ENCODE measurements at places on chromosomes 7 and 10.
A peak's percentile ranks its signal among the peaks of the same experiment; 100 is the strongest.

- DNase-seq, result no peak
These were observed 86.0 kb upstream of the ANKRD1 start for GRCh38 chr10:91006752-91007346.

DNA sequence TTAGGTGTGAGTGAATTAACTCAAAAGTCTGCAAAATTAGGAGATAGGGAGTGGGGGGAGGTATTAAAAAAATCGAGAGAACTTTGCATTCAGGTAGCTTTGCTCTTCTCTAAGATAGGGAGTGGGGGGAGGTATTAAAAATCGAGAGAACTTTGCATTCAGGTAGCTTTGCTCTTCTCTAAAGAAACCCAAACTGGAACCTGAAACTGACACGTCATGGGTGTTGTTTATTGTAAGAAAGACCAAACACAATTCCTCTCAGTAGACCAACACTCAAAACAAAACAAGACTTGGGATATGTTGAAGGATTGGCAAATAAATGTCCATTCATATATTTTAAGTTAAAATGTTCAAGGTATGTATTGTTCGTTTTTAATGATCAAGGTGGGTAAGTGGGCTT, 87.9 kb downstream of the KIAA1549 start:
- no peak for DNase-seq

DNA sequence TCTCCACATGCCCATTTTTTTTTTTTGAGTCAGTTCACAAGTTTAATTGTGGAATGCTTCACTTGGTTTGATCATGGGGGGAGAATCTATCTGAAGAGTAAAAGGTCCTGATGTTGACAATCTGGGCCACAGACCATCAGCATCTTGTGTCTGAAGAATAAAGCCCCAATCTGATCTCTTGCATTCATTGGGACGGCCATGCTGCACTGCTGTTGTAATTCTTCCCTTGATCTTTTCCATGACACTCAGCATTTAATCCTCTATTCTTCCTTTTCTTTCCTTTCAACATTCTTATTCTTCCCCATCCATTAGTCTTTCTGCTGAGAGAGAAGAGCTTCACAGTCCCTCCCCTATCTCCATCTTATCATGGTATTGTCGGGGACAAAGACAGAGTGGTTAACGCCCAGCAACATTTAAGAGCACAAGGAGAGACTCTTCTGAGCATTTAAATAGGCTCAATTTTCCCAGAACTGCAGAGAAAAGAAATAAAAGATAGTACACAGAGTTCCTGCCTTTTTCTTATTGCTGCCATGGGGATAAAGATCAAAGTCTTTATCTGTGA, 1157.3 kb downstream of the SORCS3 start:
- no peak for DNase-seq

- DNase-seq, result no peak
These were observed 11.6 kb downstream of the PDLIM1 start for GRCh38 chr10:95279042-95279820.

DNA sequence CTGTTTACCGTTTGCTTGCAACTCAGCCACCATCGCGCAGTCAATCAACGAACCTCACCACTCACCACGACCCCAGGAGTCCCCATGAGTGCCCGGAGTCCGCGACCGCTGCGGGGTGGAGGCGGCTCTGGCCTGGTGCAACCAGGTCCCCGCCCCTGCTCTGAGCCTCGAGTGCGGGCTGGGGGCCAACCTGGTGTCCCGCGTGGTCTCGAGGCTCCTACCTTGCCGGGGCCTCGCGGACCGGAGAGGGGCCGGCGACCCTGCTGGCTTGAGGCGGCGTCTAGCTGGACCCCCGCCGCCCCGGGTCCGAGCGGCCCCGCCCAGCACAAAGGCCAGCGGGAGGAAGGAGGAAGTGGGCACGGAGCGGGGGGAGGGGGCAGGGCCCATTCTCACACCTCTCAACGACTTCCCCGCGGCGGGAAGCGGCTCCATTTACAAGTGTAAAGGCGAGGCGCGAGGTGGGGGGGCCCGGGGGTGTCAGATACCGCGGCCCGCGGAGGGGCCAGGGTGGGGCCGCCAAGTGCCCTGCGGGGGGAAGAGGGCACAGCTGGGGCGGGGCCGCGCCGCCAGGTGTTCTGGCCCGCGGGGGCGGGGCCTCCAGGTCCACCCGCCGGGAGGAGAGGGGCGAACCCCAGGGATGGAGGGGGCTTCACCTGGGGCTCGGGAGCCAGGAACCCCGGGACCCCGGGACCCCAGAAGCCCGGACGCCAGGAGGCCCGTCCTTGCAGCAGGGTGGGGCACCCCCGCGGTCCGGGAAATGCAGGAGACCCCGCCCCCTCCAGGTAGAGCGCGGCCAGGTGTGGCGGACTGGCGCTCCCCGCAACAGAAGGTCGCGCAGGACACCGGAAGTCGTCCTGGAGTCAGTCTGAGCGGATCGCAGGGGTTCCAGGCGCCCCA, 8.6 kb downstream of the CTBP2 start:
- no peak for DNase-seq

- no peak for DNase-seq
These were observed 108.7 kb downstream of the DOCK4 start for GRCh38 chr7:112097524-112097923.

- DNase-seq, result peak; percentile 52
These were observed at the start of gene MNX1 for GRCh38 chr7:157010588-157011332. Gene MNX1, minus strand, starts transcription at chr7:157010663. Its CDS starts 313 bp downstream, at chr7:157010350.

DNA sequence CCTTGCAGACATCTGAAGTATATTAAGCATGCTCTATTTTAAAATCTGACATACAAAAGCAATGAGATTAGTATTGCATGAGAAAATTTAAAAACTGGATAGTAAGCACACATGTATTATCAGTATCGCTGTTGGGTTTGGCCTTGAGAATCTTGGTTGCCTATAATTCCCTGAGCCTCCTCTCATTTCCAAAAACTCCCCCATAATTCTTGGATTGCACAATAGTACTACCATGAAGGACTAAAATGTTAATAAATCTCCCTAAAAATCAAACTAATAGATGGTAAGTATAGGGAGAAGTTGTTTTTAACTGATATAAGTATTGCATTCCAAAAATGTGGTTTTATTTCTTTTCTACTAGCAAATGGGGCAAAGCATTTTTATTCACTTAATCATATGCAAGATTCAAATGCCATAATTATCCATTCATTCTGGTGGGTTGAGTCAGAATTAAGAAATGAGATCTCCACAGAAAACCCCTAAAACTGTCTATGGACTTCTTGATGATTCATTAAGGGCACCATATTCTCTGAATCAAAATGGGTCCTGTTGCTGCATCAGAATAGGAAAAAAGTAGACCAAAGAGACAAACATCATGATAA, 10.3 kb upstream of the VIM start:
- DNase-seq, result no peak

DNA sequence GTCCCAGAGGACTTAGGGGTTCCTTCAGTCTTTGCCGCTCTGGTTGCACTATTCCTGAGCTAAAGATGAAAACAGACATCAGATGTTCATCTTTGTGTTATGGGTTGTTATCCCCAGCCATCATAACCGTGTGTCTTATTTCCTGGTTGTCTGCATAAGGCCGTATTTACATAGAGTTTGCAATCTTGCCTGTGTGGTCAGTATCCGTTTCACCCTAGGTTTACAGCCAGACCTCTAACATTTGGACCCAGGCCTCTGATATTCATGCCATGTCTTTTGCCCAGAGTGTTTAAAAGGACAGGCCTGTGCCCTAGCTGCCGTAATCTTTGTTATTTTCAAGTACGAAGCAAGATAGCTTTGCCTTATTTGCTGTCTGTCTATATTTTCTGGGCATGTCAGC, 26.6 kb downstream of the LRRC4 start:
- DNase-seq, result no peak

- DNase-seq, result no peak
These were observed 50.4 kb downstream of the ARMC3 start for GRCh38 chr10:22978287-22978686.

DNA sequence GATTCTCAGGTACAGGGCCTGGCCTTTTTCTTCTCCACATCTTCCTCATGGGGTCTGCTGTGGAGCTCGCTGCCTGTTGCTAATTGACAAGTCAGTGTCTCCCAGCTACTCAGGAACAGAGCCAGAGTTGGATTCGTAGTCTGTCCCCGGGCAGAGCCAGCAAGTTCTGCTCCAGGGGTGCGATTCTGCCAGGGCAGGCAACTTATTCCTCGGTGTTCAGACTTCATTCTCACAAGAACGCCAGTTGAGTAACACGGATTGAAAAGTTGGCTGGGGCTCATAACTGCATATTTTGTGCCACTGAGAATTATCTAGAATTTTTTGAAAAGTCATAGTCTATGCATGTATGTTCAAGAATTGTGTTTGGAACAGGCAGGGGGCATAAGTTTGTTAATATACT, 336.7 kb upstream of the NPVF start:
- no peak for DNase-seq

DNA sequence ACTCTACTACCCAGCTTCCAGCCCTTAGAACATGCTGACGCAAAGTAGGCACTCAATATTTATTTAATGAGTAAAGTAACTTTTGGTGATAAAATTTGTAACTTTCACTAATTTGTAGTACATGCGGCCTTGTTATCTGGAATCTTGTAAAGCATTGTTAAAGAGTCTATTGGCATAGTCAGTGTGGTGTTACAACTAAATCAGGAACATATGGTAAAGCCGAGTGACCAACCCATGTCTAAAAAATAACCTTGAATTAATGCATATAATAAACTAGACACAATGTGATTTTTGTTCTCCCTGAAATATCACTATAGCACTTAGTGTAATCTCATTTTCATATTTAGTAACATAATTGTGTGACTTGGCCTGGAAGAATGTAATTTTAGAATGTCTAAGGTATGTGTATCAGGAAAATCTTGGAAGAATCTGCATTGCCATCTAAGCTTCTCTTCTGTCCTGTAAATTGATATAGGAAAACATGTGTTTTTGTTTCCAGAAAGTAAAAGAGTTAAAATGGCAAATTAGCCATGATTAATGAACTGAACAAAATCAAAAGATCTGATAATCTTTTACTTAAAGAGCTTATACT, 256.7 kb upstream of the GNAI1 start:
- DNase-seq, result no peak

GRCh38 chr7:151141855-151142685, 25.4 kb downstream of the GBX1 start:
- DNase-seq, result no peak

DNA sequence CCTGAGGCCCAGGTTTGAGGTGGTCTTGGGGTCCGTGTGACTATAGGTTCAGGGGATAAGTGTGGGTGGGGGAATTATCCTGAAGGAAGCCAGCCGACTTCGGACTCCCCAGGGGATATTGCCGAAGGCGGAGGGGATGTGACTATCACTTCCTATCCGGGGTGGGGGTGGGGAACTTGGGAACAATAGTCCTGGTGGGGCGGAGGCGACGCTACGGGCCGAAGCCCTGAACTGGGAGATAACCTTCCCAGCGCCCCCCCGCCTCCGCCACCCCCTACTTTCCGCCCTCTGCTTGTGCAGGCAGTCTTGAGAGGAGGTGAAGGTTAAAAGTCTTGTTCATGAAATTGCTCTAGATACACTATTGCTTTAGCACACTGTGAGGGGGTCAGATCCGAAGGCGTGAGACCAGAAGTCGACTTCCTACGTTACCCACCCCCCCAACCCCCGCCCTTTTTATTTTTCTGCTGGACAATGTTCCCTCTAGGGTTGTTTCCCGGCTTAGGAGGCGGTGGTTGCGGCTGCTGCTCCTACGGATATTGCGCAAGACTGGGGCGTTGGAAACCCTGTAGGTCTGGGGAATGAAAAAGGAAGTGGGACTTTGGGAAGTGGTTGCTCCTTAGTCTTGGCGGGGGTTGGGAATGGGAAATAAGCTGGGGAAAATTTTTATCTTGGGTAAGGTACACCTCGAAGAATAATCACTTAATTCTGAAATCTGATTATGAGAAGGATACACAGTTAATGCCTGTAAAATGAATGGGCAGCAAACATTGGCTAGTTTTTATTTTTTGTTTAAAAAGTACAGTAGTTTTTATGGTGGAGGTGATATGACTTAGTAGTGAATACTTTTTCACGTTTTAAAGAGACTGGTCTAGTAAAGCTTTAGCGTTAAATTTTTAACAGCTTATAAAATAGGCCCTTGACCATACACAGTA, 1.5 kb downstream of the PTPN12 start:
- DNase-seq, result no peak

GRCh38 chr7:122679813-122680212, 19.1 kb downstream of the RNF133 start:
- no peak for DNase-seq

DNA sequence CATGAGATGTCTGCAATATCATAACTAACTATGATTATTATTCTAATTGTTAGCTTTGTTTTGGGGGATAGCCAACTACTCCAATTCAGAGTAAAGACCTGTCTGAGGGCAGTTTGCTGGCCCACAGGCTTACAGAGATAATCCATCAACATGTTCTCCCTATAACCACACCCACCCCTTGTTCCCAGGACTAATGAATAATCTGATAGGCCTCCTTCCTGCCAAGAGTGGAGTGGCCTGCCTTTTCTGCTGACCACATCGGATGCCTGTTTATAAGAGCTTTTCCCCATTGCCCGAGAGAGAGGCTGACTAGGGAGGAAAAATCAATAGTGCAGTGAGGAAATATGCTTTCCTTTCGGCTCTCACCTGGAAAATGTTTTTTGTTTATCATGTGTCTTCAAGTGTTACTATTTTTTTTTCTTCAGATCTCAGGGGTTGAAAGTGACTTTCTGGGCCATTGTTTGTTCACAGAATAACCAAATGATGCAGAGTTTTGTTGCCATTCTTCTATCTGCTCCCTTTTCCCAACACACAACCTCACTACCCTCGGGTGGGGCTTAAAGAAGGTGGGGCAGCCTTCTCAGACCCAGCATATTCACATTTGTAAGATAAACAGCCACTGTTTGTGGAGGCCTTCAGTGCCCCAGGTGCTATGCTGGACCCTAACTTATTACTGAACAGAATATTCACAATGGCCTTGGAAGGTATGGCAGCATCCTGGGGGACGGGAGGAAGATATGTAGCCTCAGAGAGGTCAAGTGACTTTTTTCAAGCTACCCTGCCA, 38.4 kb downstream of the PLPP4 start:
- no peak for DNase-seq

GRCh38 chr7:113373863-113374262, 255.5 kb upstream of the SMIM30 start:
- DNase-seq, result no peak

DNA sequence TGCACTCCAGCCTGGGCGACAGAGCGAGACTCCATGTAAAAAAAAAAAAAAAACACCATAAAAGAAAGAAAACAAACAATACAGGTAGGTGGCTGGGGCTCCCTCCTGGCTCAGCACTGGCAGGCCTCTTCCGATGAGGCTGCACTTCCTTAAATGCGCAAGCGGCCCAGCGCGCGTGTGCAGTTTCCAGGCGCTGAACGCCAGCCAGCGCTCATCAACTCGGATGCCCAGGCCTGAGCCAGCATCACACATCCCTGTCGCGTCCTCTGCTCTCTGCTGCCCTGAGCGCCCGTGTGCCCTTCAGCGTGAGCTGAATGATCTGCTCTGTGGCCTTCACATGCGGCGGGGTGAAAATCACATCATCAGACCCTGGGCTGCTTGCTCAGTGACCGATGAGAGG, 31.8 kb downstream of the NUDT1 start:
- DNase-seq, result no peak

DNA sequence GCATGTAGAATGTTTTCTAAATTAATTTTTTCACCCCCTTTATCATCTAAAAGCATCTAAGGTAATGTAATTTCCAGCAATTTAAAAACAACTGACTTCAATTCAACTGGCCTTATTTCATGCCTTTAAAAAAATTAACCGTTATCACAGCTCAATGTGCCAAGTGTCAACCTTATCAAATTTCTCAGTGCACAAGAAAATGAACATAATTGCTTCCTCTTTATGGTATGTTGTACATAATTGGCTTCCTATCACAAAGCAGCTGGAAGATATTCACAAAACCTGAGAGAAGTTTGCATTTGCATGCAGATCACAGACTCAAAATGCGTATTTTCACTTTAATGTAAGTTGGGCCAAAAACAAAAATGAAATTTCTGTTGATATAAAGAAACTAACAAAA, 966.4 kb downstream of the GRM8 start:
- no peak for DNase-seq

- no peak for DNase-seq
These were observed 6.5 kb downstream of the INHBA start for GRCh38 chr7:41696323-41696916.
